ENCODE measurements at places on chromosomes 6 and 20.
A peak's percentile ranks its signal among the peaks of the same experiment; 100 is the strongest.

DNA sequence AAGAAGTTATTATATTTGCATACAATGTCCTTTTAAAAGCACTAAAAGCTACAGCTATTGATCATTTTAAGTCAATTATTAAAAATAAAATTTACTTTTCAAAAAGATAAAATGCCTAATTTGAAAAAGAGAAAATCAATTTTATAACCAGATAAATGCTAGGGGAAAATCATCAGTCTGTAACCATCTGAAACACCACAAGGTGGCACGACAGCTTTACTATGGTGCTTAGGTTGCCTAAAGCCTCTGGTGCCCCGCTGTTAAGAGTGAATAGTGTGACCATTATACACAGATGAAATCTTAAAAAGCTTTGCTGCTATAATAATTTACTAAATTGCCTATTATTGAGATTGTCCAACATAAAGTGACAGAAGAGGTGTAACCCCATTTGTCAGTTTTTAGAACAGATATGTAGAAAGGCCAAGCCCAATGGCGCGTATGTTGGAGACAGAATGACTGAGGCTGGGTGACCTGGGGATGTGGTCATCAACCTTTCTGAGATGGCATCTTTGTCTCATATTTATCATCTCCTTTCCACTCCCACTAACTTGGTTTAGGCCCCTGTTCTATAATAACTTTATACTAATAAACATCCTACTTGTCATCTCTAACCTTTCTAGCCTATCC is 100.8 kb downstream of the MOXD1 start:
- DNase-seq, result peak; percentile 18

- no peak for DNase-seq
Measured at GRCh38 chr6:17423026-17423425, 29.6 kb downstream of the CAP2 start.

- DNase-seq, result no peak
Measured at GRCh38 chr6:39298061-39298460, 16.2 kb downstream of the KCNK17 start.

- DNase-seq, result peak; percentile 22
Measured at GRCh38 chr6:99241905-99242534, 107.5 kb downstream of the FAXC start.

DNA sequence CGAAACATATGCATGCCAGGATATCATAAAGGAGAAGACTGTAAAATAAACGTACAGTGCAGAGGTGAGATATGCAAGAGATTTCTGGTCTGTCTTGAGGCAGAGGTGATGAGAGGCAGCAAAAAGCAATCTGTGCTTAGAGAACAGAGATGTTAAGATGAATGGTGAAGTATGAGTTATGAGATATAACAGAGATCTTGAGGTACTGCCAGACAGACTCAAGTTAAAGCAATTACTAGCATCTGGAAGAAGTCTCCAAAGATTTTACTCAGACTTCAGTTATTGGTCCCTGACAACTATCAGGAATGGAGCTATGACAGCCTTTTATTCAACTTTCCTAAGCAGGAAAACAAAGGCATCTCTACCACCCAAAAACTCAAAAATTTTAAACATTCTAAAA is 122.8 kb upstream of the DST start:
- DNase-seq, result no peak

DNA sequence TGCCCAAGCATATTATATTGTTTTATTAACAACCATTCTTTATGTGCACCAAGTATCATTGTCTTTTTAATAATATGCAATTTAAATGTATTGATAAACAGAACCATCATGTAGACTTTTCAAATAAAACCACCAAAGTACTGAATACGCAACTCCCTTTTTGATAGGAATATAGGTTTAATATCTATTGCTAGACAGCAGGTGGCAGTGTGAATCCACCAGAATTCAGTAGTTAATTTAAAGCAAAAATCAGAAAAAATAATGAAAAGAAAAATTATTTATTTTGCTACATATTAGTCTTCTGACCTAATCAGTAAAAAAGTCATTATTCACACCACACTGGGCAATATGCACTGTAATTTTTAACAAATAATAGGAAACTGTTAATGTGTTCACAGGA is 143.7 kb downstream of the KLHL32 start:
- no peak for DNase-seq

- DNase-seq, result no peak
Measured at GRCh38 chr6:6008089-6008647, 1.4 kb upstream of the NRN1 start.

- no peak for DNase-seq
Measured at GRCh38 chr6:127178746-127179145, 60.3 kb downstream of the RSPO3 start.

DNA sequence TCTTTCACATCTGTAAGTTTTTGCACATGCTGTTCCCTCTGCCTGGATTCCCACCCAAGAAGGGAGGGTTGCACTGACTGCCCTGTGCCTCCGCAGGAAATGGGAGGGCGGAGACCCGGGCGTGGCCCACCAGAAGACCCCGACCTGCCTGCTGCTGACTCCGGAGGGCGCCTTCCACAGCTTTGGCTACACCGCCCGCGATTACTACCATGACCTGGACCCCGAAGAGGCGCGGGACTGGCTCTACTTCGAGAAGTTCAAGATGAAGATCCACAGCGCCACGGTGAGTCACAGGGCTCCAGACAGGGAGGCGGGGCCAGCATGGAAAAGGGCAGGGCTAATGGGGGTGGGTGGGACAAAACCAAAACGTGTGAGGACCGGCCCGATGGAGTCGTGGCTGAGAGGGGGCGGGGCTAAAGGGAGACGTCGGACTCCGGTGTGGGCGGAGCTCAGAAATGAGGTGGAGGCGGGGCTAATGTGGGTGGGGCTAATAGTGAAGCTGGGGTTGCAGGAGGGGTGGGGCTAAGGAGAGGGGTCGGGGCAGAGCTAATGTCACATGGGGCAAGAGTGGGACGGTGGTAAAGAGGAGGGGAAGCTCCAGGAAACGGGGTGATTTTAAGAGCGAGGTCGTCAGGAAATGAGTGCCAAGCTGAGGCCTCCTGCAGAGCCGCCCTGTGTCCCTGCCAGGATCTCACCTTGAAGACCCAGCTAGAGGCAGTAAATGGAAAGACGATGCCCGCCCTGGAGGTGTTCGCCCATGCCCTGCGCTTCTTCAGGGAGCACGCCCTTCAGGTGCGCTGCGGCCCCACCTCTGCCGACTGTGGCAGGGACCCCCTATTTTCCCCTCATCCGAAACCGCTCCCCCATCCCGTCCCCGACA is 12.6 kb downstream of the HSPA12B start:
- no peak for DNase-seq

DNA sequence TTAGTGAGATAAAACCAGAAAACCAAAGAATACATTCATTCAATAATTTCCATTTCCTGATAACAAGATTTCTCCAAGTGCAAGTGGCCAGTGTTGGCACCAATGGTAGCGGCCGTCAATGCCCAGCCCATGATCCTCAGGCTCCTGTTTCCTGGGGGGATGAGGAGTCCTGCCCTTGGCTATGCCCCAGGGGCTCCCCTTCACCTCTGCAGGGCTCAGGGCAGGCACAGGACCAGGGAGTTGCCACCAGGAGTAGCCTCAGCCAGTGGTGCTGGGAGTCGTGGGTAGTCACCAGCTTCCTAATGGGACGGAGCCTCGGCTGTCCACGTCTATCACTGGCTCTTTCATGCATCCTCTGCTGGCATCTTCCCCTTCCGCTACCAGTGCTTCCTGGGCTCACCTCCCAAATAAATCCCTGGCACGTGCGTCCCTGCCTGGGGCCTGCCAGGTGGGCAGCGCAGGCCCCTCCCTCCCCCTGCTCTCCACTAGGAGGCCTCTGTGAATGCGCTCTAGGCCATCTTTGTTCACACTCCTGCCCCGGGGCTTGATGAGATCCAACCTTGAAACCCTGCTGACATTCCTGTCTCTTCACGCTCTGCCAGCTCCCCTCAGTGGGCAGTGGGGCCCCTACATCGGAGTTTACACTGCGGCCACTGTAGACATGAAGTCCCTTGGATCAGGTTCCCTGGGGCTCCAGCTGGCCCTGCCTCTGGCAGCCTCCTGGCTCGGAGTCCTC is 215.7 kb downstream of the SYNDIG1 start:
- no peak for DNase-seq

GRCh38 chr6:121810158-121811032 is 374.9 kb downstream of the GJA1 start:
- DNase-seq, result no peak

DNA sequence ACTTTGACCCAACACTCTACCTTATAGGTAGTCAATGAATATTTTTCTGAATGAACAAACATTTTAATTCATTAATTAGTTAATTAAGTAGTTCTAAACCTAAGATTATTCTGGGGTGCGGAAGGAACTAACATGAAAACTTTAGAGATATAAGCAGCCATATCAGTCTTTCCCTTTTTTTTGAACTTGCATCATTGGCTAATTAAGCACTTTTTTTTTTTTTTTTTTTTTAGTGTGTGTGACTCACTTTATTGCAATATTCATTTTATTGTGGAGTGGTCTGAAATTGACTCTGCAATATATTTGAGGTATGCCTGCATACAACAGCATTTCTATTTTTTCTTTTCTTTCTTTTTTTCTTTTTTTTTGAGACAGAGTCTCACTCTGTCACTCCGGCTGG is 21.8 kb upstream of the AMD1 start:
- DNase-seq, result no peak

- no peak for DNase-seq
Measured at GRCh38 chr20:55095745-55096400, 620.5 kb downstream of the DOK5 start.

GRCh38 chr6:131532580-131533039 is 40.4 kb upstream of the ARG1 start:
- DNase-seq, result peak; percentile 31

DNA sequence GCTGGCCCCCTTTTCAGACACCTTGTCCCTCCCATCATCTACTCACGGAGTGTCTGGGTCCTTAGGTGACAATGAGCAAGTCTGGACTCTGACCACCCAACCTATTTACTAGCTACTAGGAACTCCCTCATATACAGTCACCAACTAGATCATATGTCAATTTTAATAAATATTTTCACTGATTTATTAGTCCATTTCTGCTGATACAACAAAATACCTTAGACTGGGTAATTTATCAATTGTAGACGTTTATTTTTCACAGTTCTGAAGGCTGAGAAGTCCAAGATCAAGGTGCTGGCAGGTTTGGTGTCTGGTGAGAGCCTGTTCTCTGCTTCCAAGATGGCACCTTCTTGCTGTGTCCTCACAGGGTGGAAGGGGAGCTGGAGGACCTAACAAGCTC is 229.7 kb downstream of the PTPRT start:
- DNase-seq, result no peak

DNA sequence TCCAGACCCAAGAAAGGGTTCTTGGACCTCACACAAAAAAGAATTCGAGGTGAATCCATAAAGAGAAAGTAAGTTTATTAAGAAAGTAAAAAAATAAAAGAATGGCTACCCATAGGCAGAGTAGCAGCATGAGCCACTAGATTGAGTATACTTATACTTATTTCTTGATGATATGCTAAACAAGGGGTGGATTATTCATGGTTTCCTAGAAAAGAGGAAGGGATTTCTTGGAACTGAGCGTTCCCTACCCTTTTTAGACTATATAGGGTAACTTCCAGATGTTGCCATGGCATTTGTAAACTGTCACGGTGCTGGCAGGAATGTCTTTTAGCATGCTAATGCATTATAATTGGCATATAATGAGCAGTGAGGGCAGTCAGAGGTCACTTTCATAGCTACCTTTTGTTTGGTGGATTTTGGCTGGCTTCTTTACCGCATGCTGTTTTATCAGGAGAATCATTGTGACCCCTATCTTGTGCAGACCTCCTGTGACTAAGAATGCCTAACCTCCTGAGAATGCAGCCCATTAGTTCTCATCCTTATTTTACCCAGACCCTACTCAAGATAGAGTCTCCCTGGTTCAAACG is 44.3 kb downstream of the TENT5A start:
- DNase-seq, result no peak

DNA sequence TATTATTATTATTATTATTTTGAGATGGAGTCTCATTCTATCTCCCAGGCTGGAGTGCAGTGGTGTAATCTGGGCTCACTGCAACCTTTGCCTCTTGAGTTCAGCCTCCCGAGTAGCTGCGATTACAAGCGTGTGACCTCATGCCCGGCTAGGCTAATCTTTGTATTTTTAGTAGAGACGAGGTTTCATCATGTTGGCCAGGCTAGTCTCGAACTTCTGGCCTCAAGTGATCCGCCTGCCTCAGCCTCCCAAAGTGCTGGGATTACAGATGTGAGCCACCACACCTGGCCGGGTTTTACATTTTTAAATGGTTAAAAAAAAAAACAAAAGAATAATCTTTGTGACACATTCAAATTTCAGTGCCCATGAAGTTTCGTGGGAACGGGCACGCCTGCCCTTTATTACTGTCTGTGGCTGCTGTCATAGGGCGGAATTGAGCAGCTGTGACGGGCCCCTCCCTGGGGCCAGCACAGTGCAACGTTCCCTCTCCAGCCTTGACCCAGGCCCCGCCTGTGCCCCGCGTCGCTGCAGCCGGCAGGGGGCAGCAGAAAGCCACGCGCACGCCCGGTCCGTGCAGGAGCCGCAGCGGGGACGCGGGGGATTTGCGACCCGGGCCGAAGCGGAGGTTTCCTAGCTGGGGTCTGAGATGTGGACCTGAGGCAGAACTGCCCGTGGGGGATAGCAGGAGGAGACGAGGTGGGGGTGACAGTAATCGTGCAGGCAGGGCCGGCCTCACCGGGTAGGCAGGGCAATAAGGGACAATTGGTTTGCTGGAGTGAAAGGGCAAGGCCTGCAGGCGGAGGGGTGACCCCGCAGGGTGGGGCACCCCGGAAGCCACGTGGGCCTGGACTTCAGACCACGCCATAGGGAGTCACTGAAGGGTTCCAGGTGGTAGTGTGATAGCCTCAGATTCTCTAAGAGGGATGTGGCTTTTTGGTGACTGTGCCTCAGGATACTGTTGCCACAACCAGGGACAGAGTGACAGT is 54.3 kb downstream of the SYTL3 start:
- peak; percentile 91 for DNase-seq

GRCh38 chr20:22829356-22829755 is 205.8 kb upstream of the SSTR4 start:
- DNase-seq, result no peak

- DNase-seq, result no peak
Measured at GRCh38 chr20:1448081-1448620, 18.5 kb downstream of the NSFL1C start.

DNA sequence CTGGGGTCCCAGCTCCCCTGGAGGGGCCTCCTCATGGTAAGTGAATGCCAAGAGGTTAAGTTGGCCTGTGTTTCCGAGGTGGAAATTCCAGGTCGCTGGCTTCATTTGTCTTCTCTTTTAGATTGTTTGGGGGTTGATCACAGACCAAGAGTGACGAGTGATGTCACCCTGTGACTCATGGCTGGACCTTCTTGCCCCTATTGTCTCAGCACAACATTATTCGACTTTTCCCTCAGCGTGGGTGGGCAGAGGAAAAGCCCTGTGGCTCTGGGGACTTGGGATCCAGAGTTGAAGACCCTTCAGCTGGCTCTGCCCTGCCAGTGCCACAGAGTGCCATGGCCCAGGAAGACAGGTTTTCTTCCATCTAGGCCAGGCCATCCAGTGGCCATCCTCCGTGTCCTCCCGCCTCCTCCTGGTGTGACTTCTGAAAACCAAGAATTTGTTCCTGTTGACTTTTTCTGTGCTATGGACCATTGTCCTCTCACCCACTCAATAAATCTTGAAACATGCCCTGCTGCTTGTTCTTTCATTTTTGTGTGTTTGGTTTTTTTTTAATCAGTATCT is 15.4 kb upstream of the SNHG17 start:
- no peak for DNase-seq

- DNase-seq, result no peak
Measured at GRCh38 chr6:132187816-132188215, 213.5 kb downstream of the MOXD1 start.

- no peak for DNase-seq
Measured at GRCh38 chr6:29694637-29695036, 13.7 kb upstream of the ZFP57 start.

Measured in GM10248 (cell line).